ENCODE measurements at places on chromosomes 3 and 15.

GRCh38 chr3:38590521-38590920 lies 59.0 kb downstream of the SCN5A start:
- DNase-seq, result no peak

DNA sequence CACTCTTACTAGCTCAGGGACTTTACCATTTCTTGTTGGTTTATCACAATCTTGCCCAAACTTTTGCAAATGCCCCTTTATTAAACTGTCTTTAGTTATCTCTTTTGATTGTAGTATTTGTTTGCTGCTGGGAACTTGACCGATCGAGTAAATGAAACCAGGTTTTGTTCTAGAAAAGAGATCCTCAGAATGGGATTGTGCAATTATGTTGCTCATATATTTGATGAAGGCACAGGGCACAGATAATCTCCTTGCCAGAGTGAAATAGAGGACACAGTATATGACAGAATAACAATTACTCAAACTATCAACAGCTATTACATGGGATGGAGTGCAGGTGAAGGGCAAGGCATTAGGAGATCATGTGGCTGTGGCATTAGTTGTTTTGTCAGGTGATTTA lies 216.6 kb upstream of the RASGRP1 start:
- DNase-seq, result no peak

DNA sequence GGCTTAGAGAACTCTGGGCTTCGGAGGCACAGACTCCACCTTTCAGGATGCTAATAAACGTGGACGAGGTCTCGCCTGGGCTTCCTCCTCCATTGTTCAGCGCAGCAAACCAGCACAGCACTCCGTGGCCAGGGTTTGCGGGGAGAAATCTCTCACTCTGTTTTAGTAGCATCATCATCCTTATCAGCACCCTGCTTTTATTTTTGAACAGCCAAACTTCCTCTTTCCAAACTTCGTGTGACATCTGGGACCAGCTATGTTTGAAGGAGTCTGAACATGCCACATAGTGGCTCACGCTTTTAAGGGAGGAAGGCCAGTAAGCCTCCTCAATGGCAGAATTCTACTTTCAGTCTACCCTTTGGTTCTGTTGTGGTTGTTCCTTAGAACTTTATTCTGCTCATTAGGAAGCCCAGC lies 149.0 kb downstream of the PGPEP1L start:
- DNase-seq, result no peak

DNA sequence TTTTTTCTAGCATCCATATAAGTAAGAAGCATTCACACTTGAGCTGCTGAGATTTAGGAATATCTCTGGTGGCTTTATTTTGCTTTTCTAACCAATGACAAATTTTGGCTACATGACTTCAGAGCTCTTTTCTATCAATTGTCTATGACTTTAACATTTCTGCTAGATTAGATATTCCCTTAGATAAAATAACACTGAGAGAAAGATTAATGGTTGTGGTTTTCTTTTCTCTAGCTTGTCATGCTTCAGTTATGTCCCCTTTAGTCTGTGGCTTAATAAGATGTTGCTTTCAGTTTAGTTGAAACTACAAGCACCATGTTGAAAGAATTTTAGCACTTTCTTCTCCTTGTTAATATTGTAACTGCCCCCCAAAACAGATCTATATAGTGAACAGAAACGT lies 665.6 kb upstream of the CCDC54 start:
- no peak for DNase-seq

DNA sequence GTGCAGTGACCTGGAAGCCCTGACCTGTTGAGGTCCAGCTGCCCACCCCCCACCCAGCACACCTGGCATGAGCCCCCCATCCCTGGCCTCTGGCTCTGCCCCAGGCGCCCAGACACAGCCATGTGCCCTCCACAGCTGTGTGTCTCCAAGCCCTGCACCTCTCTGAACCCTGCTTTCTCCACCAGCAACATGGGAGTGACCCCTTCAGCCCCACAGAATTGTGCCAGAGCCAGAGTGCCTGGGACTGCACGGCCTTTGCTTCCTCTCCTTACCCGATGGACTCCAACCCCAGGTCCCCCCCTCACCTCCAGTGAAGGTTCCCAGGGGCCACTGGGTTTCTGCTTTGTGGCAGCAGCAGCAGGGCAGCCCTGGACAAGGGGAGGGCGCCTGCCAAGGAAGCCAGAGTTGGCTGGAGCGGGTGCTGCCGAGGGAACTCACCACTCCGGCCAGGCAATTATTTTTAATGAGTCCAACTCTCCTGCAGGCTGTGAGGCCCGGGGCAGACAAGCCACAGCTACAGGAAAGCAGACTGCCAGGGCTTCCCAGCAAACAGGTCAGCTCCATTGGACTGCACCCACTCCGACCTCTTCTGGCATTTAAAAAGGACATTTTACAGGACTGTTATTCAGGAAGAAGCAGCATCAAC lies 24.1 kb downstream of the PRR20G start:
- DNase-seq, result no peak

GRCh38 chr15:41278319-41278718 lies 47.3 kb downstream of the CHP1 start:
- no peak for DNase-seq

DNA sequence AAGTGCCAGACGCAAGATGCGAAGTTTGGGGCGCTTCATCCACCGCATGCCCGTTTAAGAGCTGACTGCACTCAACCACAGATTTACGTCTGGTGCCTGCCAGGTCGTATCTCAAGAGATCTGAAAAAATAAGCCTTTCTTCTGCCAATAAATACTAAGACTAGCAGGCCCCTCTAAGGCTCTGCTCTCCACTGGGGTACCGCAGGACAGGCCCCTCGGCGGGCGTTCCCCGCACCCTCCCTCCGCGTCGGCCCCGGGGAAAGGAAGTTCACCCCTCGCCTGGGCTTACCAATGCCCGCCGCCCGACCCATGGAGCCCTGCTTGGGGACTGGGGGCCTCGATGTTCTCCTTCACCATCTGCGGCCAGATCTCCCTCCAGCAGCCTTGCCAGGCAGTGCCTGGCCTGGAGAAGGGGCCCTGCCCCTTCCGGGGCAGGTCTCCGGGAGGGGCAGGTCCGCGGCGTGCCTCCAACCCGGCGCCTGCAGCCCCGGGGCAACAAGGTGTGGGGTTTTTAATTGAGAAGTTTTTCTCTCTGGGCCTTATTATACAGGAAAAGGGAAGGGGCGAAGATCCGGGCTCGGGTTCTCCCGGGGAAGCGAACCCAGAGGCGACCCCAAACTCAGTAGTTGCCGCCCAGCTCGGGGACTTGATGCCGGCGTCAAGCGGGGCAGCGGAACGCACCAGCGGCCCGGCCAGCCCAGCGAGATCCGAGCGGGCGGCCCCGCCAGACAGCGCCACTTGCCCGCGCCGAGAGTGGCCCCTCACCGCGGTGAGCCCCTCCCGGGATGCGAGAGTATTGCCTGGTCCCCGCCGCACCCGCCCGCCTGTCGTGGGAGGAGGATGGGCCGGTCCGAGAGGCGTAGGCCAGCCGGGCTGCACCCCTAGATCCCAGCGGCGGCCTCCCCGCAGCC lies 735 bp downstream of the GOLGA8B start:
- DNase-seq, result no peak

DNA sequence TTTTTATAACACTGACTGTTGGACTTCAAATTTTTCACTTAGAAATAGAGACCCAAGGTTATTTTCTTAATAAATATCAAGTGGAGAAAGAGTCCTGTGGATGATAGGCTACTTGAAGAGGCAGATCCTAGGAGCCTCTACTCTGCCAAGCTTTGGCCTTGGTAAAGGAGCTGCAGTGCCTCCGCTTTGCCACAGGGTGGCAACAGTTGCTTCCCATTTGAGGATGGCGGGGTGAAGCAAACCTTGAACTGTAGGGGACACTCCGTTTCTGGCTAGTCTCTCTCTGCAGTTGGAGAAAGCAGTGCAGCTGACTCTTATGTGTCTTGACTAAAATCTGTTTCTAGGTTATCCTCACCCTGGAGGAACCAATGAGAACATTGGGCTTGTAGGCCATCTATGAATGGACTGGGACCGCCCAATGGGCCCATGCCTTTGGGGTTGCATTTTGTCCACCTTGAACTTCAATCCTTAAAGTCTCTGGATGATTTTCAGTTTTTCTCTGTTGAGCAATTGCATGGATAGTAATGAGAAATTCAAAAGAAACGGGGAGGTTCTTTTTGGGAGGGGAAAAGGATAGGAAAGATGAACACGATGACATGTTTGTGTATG lies 9.8 kb downstream of the SCG5 start:
- DNase-seq, result no peak

DNA sequence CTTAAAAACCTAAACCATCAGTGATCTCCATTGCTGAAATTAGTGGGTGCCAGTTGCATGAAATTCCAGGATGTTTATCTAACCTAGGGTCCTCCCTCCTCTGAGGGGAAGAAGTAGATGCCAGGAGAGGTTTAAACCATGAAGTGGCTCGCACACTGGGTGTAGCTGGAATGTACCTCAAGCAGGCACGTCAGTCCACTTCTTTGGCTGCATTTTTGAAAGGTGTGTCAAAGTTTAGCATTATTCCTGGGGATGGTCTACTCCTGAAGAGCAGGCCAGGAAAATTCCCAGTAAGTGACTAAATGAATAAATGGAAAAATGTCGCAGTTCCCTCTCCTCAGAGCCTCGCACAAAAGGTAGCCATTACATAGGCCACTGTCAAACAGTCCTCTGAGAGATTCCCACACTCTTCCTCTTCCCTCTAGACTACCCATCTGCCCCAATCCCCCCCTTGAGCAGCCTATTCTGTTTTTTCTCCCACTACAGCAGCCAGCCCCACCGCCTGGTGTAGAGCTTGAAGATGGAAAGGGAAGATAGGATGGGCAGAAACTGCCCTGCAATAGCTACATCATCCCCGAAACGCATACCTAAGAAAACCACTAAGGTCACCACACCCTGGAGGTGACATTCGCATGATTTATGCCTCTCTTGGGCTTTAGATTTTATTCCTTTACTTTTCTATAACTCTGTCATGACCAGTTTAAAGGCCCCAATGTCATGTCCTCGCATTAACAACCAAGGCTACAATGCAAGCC lies 655 bp upstream of the TMOD3 start:
- DNase-seq, result no peak

- no peak for DNase-seq
Measured at GRCh38 chr3:54827056-54827687, 100.7 kb downstream of the LRTM1 start.
